ENCODE measurements at places on chromosomes 12 and 14.

- DNase-seq, result no peak
These were observed 145.7 kb downstream of the CHST11 start for GRCh38 chr12:104602406-104602805.

DNA sequence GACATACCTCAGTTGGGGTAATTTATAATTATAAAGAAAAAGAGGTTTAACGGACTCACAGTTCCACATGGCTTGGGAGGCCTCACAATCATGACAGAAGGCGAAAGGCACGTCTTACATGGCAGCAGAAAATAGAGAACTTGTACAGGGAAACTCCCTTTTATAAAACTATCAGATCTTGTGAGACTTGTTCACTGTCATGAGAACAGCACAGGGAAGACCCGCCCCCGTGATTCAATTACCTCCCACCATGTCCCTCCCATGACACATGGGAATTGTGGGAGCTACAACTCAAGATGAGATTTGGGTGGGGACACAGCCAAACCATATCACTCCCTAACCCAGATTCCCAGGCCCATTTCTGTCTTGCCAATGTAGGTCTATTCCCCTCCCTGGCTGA lies 22.1 kb downstream of the MYO1H start:
- DNase-seq, result no peak

DNA sequence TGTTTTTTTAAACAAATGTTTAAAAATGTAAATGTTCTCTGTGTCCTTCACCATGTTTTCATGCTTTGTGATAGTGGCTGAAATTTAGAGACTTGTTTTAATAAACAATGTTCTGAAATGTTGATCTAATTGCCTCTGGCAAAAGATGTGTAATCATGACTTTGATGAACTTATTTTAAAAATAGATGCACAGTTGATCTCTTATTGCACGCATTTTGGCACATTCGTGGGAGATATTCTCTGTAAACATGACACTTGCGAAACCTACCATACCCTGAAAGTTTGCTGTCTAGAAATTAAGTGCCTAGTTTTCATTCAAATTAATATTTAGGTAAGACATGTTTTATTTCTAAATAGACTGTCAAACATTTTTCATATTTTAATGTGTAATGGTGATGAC lies 119.7 kb upstream of the DNM1L start:
- DNase-seq, result no peak

DNA sequence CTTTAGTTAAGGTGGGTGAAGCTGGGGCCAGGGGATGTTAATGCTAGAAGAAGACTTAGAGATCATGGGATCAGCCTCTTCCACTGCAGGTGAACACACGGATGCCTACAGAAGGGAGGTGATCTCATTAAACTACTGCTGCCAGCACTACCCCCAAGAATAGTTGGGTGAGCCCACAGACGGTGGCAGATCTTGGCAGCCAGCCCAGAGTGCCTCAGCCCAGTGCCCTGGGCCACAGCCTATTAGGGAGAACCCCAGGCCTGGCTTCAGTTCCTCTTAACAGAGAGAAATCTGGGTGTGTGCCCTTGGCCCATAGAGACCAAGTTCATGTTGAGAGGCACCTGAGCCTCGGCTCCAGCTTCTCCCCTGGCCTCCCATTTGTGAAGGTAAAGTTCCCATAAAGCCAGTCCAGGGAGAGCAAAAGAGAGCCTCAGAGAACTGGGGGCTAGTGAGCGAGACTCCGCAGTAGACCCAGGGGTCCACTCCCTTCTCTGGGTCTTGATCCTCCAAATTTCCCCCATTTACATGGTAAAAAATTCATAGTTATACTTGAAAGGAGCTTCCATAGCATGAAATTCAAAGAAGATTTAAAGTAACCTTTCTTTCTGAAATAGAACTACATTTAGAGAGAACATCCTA lies 125.0 kb upstream of the CCND2 start:
- DNase-seq, result no peak

DNA sequence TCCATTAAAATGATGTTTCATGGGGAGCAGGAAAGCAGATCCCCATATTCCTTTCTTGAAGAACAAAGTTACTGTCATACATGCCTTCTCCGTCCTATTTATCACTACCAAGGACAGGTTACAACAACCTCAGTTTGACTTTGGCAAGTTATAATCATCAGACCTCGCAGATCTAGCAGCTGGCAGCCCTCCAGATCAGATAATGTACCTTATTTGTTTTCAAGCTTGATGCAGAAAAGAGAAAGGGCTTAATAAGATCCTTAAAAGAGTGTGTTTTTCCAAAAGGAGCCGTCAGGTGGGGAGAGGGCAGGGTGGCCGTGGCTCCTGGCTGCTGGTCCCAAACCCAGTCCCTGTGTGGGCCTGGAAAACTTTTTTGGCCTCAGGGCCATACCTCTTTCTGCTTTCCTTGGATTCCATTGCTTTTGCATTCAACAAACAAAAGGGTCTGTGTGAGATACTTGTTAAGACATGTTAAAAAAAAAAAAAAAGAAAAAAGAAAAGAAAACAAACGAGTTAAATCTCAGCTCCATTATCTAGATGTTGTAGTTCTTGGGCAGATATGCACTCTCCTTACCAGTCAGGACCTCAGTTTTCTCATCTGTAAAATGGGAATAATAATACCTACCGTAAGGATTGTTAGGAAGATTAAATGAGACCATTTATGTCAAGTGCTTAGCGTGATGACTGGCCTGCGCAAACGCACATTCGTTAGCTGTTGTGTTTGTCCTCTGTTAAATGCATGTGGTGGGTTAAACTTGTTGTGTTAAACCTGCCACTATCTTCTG lies 64.6 kb downstream of the B4GALNT3 start:
- DNase-seq, result no peak

- DNase-seq, result no peak
These were observed 7.1 kb downstream of the ETV6 start for GRCh38 chr12:11656550-11656949.

DNA sequence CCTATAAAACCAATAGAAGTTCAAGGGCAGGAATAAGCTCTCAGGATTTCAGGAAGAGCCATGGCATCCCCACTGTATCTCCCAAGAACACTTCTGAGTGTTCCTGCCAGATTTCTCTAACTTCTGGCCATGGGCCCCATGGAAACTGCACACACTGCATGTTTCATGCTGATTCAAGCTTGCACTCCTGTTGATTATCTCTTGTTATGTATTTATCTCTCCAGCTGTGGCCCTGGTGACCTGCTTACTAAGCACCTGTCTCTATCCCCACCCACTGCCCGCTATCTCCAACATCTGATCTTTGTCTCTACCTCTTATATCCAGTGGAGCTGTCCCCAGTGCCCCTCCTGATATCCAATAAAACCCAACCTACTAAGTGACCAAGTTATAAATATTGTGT lies 285.3 kb downstream of the PDZRN4 start:
- no peak for DNase-seq

- DNase-seq, result peak; percentile 64
These were observed 52.3 kb downstream of the NEUROD4 start for GRCh38 chr12:55072083-55072482.

DNA sequence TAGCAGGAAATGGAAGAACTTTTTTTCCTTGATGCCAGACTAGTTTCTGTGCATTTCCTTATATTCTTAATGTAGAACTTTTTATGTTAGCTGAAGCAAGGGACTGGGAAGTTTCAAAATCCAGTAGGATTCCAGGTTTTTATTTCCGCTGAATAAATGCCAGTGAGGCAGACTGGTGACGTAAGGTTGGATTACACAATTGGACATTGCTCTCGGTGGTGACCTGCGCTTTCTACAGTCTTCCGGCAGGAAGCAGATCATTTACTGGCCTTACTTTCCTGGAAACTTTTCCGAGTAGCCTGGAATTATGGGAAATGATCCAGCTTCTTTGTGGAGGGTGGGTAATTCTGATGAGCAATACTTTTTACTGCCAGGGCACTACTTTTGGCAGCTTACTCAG lies 3.6 kb downstream of the IFT43 start:
- DNase-seq, result no peak

GRCh38 chr14:68676511-68676943 lies 116.3 kb downstream of the ZFP36L1 start:
- DNase-seq, result no peak

DNA sequence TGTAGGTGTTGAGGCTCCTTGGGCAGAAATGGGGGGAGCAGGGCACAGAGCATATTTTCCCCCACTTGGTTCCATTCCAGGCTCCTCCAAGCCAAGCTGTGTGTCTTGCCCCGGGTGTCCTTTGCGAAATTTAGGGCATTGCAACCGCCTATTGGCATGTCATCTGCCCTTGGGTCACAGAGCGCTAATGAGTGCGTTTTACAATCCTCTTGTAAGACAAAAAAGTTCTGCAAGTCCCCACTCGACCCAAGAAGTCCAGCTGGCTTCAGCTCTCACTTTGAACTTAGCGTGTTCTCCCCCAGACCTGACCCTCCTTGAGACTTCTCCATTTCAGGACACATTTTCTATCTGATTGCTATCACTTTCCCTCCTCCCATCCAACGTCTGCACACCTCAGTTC lies 6.1 kb upstream of the LRTM2 start:
- DNase-seq, result no peak

DNA sequence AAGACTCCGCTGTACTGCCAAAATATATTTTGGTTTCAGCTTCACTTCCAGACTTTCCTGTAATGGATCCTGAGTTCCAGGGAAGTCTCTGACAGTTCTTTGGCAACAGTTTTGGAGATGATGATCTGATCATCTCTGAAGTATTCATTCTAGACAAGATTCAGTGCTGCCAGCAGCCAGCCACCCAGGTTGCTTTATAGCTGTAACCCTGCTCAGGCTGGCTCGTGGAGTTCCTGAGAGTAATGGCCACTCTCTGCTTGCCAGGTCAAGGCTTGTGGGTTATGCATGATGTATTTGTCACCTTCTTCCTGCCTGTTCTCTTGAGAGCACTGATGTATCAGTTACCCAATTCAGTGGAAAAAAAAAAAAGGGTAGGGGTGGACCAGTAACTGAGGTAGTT lies 124.3 kb downstream of the PPHLN1 start:
- DNase-seq, result no peak

- no peak for DNase-seq
These were observed 10.6 kb upstream of the ANO6 start for GRCh38 chr12:45205165-45205825.

DNA sequence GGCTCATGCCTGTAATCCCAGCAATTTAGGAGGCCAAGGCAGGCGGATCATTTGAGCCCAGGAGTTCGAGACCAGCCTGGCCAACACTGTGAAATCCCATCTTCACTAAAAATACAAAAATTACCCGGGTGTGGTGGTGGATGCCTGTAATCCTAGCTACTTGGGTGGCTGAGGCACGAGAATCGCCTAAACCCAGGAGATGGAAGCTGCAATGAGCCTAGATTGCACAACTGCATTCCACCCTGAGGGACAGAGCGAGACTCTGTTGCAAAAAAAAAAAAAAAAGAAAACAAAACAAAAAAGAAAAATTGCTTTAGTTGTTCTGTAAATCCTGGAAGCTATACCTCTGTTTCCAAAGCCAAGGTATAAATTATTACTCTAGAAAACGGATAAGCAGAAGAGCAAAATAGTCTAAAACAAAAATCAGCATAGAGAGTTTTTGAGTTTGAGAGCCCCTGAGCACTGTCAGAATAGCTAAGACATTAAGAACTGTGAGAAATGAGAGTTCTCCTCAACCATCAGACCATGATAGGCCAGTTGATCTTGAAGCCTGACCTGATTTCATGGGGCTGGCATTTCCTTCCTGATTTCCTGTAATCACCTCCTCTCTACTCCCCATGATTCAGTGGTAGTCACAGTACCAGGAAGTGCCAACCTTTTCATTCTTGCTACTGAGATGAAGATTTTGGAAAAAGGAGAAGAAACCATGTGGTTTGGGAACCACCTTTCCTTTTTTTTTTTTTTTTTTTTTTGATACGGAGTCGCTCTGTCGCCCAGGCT lies 31.7 kb downstream of the ATP2A2 start:
- no peak for DNase-seq

DNA sequence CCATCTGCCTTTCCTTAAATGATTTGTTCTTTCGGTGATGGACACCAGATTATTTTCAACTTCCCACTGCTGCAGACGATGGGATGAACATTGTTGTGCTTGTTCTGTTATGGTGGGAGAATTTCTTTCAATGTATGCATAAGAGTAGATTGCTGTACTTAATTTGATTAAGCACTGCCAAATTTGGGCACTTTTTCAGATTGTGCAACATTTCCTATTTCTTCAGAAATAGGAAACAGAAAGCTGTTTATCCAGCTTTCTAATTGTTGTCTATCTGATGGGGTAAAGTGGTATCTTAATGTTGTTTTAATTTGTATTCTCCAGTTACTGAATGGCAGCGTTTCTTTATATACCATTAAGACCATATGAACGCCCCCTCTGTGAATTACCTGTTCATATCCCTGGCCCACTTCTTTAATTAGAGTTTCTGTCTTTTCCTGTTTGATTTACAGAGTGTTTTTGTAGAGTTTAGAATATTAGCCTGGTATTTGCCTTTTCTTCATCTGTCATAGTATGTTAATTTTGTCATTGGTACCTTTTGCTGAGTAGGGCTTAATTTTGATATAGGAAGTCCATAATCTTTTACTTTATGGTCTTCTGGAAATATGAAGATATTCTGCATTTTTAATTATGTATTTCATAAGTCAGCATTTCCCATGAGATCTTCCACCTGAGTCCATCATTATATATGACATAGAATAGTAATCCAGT lies 59.6 kb downstream of the DIP2B start:
- DNase-seq, result no peak

DNA sequence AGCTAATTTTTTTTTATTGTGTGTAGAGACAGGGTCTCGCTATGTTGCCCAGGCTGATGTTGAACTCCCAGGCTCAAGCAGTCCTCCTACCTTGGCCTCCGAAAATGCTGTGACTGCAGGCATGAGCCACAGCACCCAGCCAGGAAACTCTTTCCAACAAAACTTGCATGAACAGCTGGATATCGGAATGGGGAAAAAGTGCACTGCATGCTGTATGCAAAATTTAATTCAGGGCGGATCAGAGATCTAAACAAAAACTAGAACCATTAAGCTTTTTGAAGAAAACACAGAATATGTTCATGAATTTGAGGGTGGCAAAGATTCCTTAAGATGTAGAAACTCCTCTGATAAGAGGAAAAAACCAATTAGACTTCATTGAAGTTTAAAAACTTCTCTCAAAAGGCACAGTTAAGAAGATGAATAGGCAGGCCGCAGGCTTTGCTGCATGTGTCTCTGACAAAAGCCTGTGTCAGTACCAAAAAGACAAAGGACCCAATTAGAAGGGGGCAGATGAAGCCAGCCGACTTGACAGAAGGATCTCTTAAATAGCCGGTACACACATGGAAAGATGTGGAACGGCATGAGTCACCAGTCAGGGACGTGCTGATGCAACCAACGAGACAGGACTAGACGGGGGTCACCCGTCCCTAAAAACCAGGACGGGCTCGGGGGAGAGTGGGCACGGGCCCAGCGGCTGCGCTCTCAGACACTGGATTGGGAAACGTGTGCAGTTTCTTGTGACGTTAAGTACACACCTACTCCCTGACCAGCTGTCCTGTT lies 34.8 kb upstream of the MMP17 start:
- no peak for DNase-seq

DNA sequence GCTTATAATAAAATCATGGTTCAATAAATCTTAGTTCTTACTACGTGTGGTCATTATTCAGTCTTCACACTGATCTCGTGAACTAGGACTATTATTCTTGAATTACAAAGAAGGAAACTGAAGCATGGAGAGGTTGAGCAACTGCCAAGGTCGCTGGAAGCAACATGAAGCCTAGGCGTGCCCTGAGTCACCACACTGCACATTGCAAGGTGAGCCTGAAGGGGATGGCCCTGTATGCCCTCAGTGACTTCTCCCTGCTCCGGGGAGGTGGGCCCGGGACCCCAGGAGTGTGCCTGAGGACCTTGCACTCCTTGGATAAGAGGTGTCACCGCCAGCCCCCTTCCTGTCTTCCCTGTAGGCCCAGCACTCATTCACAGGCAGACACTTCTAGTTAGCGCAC lies 161.6 kb downstream of the CACNA1C start:
- no peak for DNase-seq
